ENCODE measurements at places on chromosomes 3 and 15.

DNA sequence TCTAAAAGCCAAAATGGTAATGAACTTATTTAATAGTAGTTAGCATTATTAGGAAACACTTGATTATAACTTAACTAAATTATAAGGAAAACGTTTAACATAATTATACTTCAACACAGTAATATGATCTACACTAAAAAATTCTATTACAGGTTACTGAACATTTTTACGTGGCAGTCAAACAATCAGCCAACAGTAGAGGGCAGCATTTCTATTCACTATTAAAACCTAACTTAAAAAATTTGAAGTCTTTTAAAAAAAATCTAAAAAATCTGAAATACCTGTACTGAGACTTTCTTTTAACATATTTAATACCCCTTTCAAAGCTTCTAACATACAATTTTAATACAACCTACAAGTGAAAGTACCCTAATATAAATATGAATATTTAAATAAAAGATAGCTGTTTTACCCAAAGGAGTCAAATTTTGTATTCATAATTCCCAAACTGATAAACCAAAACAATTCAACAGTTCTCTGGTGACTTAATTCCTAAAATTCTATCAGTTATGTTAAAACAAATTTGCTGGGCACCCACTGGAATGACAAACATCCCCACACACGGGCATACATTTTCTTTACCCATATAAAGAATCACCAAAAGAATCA, 41.5 kb downstream of the DLG1 start:
- DNase-seq, result no peak

DNA sequence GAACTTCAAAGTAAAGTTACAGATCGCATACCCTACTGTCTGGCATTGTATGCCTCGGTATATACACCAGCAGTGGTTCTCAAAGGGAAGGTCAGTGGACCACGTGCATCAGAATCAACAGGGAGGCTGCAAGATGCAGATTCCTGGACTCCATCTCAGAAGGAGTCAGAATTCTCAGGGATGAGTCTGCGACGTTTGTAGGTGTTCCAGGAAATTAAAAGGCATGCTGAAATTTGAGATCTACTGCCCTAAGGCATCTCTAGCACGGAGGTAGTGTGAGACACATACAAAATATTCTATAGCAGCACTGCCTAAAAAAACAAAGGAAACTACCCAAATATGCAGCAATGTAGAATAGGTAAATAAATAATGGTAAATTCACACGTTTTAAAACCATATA, 136.8 kb upstream of the BNIP2 start:
- no peak for DNase-seq

DNA sequence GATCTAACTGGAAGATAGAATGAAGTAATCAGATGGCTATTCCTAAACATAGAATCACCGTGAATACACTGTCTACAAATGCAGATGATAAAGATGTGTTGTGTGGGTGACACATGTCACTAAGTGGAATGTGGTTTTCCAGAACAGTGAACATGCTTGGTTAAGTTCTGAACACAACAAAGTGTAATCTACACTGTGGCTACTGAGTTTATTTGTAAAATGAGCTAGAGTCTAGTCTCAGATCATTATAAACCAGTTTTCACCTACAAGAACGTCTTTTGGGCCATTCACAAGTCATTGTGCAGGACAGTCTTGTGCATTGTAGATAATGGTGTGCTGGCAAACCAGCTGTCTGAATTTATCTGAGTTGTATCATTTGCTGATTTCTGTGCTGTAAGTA, 35.3 kb downstream of the OXNAD1 start:
- DNase-seq, result no peak

GRCh38 chr3:108528459-108529252, 18.3 kb upstream of the MYH15 start:
- no peak for DNase-seq

DNA sequence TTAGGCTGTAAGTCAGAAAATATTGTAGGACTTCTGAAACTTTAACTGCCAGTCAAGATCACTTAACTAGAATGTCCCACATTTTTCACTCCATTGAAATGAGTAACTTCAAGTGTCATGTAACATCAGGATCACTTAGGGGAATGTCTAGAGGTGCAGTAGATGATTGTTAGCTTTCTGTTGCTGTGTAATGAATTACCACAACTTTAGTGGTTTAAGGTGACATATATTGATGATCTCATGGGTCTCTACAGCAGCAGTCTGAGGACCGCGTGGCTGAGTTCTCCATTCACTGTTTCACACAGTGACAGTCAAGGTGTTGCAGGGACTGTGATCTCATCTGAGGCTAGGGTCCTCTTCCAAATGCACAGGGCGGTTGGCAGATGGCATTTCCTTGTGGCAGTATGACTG, 82.7 kb downstream of the SLC25A26 start:
- no peak for DNase-seq

DNA sequence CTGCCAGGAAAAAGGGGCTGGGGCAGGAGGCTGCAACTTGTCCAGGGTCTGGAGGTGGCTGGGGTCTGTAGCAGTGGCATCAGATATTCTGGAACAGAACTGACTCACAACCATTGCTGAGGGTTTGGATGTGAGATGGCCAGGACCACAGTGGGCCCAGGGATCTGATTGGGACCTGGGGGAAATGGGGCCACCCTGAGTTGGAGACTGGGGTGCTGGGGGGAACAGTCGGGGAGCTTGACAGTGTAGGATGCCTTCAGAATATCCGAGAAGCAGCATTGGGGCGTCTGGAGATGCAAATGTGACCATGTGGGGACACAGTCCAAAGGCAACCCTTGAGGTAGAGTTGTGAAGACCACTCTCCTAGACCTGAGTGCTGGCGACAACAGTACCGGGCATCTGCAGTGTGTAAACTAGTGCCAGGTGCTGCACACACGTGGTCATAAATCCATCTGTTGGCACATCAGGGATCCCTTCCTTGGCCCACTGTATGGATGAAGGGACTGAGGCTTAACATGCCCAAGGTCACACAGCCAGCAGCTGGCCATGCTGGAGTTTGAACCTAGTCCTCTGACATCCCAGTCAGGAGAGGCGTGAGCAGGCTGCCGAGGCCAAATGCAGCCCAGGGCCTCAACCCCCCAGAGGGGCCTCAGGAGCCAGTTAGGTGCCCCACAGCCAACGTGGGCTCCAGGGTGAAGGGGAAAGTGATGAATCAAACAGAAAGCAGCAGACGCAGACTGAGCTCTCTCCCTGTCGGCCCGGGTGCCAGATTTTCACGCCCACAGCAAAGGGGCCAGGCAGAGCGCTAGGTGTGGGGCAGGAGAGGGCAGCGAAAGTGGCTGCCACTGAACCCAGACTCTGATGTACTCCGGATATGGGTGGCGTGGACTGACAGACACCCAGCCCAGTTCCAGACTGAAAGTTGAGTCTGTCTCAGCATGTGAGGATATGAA, 18.8 kb downstream of the HEMK1 start:
- DNase-seq, result no peak

DNA sequence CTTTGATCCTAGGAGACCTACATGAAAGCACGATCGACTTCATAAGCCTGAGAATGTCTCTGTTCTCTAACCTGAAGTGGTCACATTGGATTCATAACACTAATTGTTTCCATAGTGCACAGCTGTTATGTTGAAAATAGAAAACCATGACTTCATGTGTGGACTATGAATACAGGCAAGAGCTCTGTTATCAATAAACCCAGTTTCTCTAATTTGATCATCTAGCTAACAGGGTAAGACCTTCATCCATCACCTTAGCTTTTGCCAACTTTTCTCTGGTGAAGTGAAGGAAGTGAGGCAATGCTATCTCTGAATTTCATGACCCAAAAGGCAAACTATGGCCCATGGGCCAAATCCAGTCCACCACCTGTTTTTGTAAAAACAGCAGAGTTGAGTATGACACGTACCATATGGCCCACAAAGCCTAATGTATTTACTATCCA, 27.2 kb downstream of the ABI3BP start:
- no peak for DNase-seq

- no peak for DNase-seq
Measured at GRCh38 chr15:63111481-63111880, 10.2 kb upstream of the LACTB start.

- DNase-seq, result no peak
Measured at GRCh38 chr3:190575437-190576185, 61.7 kb downstream of the IL1RAP start.

DNA sequence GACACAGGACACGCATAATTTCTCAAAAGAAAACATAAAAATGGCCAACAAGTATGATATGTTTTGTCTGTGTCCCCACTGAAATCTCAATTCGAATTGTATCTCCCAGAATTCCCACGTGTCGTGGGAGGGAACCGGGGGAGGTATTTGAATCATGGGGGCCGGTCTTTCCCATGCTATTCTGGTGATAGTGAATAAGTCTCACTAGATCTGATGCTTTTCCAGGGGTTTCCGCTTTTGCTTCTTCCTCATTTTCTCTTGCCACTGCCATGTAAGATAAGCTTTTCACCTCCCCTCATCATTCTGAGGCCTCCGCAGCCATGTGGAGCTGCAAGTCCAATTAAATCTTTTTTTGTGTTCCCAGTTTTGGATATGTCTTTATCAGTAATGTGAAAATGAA, 12.1 kb upstream of the POU1F1 start:
- no peak for DNase-seq

DNA sequence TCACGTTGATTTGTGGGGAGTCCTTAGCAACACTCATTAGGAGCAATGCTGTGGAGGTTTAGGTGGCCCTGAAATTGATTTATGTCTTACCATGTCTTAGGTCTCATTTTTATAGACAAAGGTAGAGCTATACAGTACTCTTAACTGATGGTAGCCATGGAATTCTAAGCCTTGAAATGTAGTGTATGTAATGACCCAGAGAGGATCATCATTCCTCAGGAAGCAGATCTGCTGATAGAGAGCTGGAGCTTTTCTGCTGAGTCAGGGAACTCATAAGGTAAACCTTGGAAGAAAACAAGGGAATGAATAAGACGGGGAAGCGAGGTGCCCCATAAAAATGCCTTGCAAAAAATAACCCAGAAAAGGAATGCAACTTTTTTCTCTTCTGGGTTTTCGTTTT, 34.0 kb upstream of the ZNF639 start:
- no peak for DNase-seq

- DNase-seq, result no peak
Measured at GRCh38 chr3:127754411-127755304, 67.7 kb downstream of the MGLL start.

DNA sequence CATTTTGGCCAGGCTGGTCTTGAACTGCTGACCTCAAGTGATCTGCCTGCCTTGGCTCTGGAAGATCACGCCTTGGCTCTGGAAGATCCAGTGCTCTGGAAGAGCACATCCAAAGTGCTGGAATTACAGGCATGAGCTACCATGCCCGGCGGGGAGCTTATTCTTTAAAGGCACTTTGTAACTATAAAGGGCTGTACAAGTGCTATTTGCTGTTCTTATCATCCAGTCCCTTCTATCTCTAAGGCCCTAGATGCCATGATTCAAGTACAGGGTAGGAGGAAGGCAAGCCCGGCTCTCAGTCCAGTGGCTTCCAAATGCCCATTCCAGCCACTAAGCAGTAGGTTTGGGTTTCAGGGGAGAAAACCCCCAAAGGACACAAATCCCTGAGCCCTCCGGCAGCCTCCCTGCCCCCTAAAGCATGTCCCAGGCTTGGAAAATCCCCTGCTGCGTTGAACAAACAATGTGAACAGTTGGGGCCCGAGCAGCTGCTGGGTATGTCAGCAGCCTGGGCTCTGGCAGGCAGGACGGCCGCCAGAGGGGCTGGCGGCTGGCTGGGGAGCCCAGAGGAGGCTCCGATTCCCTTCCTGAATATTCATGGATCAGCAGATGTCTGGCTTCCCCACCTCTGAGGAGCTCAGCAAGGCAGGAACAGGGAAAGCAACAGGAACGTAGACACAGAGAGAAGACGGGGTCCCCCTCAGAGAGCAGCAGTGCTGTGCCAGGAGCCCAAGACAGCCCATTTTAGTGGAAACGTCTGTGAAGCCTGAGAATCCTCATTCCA, 7.7 kb downstream of the IGDCC4 start:
- peak; percentile 77 for DNase-seq

DNA sequence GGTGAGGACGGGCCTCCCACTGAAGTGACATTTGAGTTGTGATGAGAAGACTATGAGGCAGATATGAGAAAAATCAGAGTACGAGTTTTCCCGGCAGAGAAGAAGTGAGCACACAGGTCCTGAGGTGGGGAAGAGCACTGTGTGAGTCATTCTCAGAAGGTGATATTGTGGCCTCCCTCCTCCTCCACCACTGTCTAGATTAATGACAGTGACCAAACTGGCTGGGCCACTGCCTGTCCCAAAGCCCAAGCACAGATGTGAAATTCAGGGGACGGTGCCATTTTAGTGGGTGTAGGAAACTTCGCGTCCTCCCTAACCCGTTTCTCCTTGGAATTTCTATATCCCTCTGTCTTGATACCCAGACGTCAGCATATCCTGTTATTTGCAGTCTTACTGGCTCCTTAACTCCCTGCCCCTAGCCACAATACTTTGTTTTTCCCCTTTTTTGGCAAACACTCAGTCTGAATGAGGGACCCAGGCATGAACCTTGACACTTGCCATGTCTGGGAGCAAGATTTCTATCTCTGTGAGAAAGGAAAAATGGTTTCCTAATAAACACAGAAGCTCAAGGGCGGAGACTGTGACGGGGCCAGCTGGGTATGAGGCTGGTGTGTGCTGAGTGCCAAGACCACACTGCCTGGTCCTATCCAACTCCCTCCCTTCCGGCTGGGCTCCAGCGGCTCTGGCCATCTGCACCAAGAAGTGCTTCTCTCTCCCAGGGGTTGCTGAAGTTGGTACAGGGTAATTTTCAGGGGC, 15.2 kb downstream of the PRICKLE2 start:
- DNase-seq, result no peak

GRCh38 chr3:55701997-55702396, 214.9 kb upstream of the WNT5A start:
- no peak for DNase-seq

DNA sequence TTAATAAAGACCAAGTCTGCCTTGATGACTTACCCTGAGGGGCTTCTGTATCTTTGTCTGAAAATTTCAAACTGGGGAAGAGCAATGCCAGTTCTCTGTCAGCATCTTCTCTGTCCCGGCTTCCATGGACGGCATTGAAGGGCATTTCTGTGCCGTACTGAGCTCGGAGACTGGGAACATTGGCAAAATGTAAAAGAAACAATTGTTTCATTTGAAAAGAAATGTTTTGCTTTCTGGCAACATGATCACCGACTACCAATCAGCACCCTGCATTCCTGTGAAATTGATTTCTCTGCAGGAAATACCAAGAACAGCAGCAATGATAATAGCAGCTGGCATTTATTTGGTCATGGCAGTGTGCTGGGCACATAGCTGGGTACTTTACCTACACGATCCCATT, 26.2 kb downstream of the NME9 start:
- no peak for DNase-seq

- no peak for DNase-seq
Measured at GRCh38 chr15:68330901-68331300, 53.4 kb downstream of the FEM1B start.

DNA sequence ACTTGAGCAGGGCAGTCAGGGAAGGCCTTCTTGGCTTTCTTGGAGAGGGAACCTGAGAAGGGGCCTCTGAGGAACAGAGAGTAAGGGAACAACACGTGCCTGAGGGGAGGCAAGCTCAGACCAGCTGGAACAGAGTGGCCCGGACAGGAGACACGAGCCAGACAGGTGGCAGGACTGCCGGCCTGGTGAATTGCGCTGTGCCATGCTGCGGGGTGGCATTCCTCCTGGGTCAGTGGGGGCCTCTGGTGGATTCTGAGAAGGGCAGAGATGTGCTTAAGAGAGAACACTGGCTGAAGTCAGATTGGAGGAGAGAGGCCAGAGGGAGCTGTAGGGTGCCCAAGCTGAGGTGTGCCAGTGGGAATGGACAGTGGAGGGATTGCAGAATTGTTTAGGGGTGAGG, 4.9 kb downstream of the CHAC1 start:
- DNase-seq, result no peak
